ENCODE measurements at places on chromosomes 13 and 19.

GRCh38 chr13:29767006-29767405 is 83.4 kb downstream of the UBL3 start:
- no peak for DNase-seq

- no peak for DNase-seq
Observed at GRCh38 chr19:24159707-24160106, 72.7 kb downstream of the ZNF254 start.

DNA sequence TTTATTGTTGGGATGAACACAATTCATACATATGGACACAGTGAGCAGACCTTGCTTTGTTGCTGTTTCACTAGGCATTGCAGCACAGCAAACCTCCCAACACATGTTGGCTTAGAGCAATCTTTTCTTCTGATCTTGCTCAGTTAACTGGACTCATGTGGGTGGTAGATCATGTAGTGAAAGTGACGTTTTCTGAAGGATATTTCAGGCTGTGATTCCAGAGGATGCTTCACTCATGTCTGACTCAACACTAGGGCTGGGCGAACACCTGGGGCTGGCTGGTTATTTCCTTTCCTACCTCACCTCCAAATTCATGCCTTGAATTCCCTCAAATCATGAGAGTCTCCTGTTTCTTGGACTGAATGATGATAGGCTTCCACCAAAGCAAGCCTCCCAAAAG is 14.3 kb upstream of the LGALS13 start:
- DNase-seq = no peak

GRCh38 chr19:15622991-15623390 is 8.0 kb downstream of the CYP4F8 start:
- DNase-seq = no peak

DNA sequence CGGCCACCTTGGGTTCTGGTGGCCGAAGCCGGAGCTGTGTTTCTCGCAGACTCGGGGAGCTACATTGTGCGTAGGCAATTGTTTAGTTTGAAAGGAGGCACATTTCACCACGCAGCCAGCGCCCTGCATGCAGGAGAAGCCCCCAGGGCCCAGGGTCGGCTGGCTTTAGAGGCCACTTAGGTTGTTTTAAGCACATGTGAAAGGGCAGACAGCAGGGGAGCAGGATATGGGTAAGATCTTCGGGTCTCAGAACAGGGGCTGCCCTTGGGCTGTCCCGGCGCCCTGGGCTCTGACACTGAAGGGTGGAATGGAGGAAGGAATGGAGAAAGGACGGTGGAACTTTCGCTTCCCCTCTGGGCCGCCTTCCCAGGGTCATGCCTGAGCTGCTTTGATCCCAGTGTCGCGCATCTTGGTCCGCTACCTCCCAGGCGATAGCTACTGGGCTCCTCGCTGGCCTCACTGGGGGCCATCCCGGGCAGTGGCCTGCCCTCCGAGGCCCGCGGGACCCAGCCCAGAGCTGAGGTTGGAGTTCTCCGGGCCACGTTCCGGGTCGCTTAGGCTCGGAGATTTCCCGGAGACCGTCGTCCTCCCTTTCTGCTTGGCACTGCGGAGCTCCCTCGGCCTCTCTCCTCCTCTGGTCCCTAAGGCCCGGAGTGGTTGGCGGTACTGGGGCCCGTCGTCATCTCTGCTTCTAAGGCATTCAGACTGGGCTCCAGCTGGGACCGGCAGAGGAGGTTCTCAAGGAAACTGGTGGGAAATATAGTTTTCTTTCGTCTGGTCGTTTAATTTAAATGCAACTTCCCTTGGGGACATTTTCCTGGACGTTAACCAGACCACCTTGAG is 4.3 kb upstream of the POU4F1 start:
- DNase-seq = no peak

- DNase-seq = no peak
Observed at GRCh38 chr19:15200553-15201364, at the start of gene NOTCH3. Gene NOTCH3 (minus strand): TSS chr19:15200995. CDS start chr19:15200905, 90 bp downstream.

DNA sequence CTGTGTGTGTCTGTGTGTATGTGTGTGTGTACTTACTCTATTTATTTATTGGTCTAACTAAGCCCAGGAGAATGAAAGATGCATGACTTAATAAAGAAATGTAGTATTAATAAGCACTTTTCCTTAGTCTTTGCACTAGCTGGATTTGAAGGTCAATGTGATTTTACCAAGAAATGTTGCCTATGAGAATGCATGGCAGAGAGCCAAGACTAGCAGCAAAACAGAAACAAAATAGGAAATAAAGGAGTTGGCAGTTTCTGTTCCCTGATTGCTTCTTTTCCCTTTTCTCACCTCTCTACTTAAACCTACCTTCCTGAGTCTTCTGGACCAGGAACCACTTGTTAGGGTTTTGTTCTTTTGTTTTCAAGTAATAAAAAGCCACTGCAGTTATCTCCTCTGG is 286.1 kb downstream of the KCTD12 start:
- DNase-seq = peak; percentile 10

- DNase-seq = no peak
Observed at GRCh38 chr19:8308891-8309291, 733 bp upstream of the CD320 start.

DNA sequence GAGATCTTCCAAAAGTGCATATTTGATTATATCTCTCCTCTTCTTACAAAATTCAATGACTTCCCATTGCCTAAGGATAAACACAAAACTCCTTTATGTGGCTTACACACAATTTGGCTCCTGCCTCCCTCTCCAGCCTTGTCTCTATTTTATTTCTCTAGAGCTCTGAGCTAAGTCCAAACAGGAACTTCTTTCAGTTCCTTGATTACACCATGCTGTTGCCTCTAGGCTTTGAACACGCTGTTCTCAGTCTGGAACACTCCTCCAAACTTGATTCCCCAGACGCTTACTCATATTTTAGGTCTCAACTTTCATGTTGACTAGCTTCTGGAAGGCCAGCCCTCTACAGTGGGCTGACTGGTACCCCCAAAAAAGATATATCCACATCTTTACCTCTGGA is 258.5 kb downstream of the COG6 start:
- DNase-seq = no peak

- DNase-seq = no peak
Observed at GRCh38 chr13:38228322-38228721, 121.3 kb upstream of the UFM1 start.

DNA sequence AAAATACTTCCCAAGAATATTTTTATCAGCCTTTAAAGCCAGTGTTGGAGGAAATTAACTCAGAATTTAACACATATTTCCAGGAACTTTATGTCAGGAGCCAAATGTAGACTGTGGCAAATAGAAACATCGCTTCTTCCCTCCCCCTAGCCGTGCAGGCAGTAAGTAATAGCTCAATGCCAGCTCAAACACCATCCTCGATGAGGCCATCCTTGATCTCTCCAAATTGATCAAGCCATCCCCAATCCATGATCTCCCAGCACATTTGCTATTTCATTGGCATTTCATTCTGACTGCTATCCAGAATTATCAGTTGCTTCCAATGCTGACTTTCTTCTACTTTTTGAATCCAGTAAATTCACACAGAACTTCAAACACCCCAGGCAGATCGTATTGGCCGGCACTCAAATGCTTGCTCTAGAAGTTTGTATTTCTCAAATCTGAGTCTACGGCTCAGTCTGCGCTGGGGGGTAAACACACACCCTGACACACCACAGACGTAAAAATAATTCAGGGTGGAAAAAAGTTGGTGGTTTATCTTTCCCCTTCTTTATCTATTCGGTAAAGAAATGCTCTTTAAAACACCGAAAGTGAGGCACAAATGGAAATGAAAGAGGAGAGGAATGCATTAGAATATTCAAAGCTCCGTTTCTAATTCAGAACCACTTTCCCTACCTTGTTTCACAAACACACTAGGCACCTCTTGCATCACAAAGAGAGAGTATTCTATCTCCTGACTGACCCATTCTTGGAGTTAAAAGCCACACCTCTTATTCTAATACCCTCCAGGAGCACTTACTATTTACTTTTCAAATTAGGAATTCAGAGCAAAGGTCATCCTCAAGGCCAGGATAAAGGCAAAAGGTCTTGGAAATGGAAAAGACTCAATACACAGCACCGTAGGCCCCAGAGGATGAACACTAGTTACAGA is 991 bp downstream of the OBI1 start:
- no peak for DNase-seq

DNA sequence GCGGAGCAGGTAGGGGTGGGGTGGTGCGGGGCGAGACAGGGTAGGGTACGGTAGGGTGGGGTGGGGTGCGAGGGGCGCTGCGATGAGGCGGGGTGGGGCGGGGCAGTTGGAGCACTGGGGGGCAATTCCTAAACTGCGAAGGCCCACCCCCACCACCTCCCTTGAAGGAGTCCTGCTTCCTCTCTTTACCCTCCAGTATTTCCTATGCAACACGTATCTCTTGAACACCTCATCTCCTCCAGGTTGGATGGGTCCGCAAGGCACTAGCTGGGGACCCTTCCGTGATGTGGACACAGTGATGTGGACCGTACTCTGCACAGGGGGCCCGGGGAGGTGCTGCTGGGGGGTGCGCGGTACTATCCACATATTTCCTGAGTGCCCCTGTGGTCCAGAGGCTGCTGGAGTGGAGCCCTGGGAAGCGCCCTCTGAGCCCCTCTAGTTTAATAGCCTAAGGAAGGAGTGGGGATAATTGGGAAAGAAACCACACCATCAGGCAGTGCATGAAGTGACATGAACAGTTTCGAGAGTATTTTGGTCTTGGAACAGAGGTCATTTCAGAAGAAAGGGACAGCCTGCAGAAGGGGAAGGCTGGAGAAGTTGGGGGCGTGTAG is 1.1 kb downstream of the IL17D start:
- no peak for DNase-seq

- DNase-seq = no peak
Observed at GRCh38 chr19:16141043-16141442, 2.4 kb upstream of the HSH2D start.

DNA sequence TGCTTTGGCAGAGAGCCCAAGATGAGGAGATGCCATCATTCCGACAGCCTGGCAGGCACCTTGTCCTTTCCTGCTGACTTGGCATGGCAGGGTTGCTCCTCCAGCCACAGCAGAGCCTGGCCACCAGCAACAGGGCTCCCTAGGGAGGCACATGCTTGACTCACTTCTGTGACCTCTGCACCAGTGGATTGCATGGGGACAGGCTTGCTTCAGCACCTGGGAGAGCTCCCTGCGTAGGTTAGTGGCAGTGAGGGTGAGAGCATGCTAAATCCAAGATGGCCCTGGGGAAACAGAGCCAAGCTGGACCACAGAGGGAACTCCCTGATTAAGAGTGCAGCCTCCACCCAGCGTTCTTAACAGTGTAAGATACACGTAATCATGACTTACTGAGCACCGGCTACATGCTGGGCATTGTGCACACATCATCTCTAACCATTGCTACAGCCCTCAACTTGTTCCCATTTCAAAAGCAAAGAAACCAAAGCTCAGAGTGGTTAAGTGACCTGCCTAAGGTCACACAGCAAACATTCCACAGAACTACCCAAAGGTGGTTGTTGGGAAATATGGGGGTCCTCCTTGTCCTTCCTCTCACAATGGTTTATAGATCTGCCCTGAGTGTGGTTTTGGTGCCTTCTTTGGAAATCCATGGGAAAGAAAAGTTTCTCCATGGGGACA is 116.6 kb upstream of the UQCRFS1 start:
- no peak for DNase-seq

GRCh38 chr19:7549429-7550148 is 14.1 kb downstream of the PNPLA6 start:
- DNase-seq = peak; percentile 74

GRCh38 chr19:2210206-2210605 is 25.9 kb downstream of the PLEKHJ1 start:
- DNase-seq = no peak

- peak; percentile 22 for DNase-seq
Observed at GRCh38 chr19:42528354-42529247, at the start of gene CEACAM1. Gene CEACAM1 (minus strand): TSS chr19:42528481. CDS start chr19:42528374, 107 bp downstream.

DNA sequence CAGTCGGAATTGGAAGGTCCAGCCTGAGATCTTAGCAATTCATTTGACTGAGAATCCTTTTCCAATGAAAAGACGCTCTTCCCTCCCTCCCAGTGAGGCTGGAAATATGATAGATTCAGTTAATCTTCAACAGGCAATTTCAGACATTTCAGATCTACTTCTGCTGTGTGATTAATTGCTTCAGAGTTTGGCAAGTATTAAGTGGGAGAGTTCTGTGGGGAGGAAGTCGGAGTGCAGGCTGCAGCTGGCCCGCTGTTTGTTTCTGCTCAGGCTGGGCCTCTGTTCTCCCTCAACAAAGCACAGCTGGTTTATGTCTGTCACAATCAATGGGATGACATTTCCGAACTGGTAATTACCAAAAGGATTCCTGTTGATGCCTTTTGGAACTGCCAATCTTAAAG is 178.2 kb downstream of the NDFIP2 start:
- DNase-seq = no peak

GRCh38 chr13:48629277-48629676 is 24.5 kb upstream of the CYSLTR2 start:
- DNase-seq = no peak

DNA sequence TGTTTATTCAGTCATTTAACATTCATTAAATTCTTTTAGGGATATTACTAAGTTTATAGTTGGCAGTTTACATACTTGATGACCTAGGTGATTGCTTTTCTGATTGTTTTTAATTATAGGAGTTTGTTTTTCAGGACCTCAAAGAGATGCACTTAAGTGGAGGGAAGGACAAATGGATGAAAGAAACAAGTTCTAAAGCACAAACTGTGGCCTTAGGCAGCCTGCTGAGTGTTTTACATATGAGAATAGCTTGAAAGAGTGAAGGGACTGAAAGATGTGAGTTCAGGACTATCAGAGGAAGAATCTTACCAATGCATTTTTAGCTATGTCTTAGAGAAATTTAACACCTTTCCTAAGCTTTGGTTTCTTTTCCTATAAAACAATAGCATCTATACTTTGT is 402.6 kb downstream of the KLF12 start:
- no peak for DNase-seq

- no peak for DNase-seq
Observed at GRCh38 chr19:23436318-23436717, 41.0 kb upstream of the ZNF91 start.

DNA sequence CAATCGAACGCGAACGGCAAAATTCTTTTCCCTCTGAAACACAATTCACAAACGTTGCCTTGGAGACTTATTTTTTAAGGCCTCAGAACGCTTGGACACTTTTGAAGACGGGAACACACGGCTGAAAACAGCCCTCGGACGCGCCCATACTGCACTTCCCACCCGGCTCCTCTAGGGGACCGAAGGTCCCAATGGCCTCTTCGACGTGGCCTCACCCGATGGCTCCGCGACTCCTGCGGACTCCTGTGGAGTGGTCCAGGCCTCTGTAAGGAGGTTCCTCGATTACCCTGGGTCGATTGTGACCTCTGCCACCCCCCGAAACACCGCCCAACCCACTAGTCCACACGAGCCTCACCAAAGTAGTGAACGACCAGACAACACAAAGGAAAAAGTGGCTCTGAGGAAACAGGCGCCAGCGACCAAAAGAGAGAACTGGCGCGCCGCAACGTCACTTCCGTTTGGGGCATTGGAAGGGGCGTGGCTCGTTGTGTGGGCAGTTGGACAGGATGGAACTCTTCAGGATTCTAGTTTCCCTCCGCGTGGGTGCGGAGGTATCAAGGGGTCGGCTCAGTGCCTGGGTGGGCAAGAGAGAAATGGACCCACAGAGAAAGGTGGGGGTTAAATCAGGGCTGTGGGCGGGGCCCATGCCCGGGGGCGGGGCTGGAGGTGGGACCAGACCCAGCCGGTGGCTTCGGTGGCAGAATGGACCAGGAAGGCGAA is at the start of gene ZNF560:
TSS of gene ZNF560 (minus strand) at position 434 of the 720 bp plus-strand sequence. CDS start 23,303 bp downstream, outside the sequence.
- DNase-seq = peak; percentile 0
